ENCODE measurements at places on chromosomes 3 and 15.

GRCh38 chr15:100438570-100438969, 90.2 kb downstream of the CERS3 start:
- DNase-seq = peak; percentile 19

GRCh38 chr3:129228891-129229585, 20.4 kb upstream of the COPG1 start:
- DNase-seq = no peak

- DNase-seq = no peak
These were observed 59.9 kb downstream of the CCNL1 start for GRCh38 chr3:157100096-157100477.

DNA sequence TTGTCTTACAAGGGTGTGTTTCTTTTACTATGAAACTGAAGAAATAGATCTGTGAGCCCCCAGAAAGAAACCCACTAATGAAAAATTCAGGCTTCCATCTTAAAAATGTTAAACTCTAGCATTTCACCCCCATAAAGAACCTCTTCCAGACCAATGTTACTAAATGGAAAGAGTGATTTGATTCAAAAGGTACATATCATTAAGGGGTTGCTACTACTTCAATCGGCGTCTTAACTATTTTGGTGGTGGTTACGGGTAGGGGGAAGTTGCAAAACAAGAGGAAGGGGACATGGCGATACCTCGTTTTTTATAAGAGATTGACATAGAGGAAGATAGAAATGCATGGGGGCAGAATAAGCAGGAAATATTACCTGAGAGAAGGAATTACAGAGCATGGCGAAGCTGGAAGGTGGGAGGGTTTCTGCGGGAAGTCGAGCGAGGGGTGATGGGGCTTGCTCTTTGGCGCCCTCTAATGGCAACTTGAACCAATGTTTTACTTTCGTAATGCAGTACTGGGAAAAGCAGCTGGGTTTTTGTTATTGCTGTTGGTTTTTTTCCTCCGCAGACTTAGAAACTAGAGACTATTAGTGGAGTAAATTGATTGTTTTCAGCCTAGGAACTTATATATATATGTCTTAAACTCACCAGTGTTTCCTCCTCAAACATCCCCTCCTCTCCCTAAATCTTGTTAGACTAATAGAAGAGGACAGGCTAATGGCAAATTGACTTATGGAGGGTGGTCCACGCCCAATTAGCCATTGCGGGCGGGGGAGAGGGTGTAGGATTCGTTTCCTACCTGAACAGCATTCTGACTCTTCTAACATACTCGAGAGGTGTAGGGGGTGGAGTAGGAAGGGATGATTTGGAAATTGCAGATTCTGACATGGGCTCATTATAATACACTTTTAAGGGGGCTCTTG, 11.3 kb upstream of the SOX2 start:
- peak; percentile 28 for DNase-seq

- DNase-seq = no peak
These were observed 384.3 kb downstream of the MCTP2 start for GRCh38 chr15:94615688-94616087.

GRCh38 chr3:126523745-126524428, at the start of gene CHST13:
CHST13 (plus strand) TSS chr3:126524155; CDS start chr3:126524333, 178 bp downstream.
- no peak for DNase-seq

GRCh38 chr3:87045473-87045872, 54.5 kb upstream of the VGLL3 start:
- no peak for DNase-seq

- no peak for DNase-seq
These were observed 47.6 kb upstream of the MED12L start for GRCh38 chr3:151037746-151038477.

- no peak for DNase-seq
These were observed 47.5 kb downstream of the GTPBP8 start for GRCh38 chr3:113038328-113038727.

- DNase-seq = peak; percentile 39
These were observed 679 bp downstream of the IQGAP1 start for GRCh38 chr15:90388462-90389380.

- no peak for DNase-seq
These were observed 124.3 kb upstream of the EIF1B start for GRCh38 chr3:40185029-40185695.

- DNase-seq = peak; percentile 78
These were observed at the start of gene GOLGA8B for GRCh38 chr15:34583399-34584329. GOLGA8B (minus strand) TSS chr15:34583651; CDS start chr15:34535912, 47,739 bp downstream.

GRCh38 chr3:94573337-94573736, 510.5 kb downstream of the NSUN3 start:
- no peak for DNase-seq

- no peak for DNase-seq
These were observed 215.6 kb upstream of the CD96 start for GRCh38 chr3:111326144-111326995.

- DNase-seq = no peak
These were observed 901 bp upstream of the CHST14 start for GRCh38 chr15:40469776-40470390.

DNA sequence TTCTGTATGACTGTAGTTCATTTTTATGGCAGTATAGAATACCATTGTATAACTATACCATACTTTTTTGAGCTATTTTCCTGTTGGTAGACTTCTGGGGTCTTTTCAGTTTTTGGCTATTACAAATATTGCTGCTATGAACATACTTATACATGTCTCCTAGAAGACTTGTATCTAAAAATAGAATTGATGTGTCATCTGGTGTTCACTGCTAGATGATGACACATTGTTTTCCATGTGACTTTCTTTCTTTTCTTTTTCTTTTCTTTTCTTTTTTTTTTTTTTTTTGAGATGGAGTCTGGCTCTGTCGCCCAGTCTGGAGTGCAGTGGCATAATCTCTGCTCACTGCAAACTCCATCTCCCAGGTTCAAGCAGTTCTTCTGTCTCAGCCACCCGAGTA, 69.8 kb downstream of the SH3GL3 start:
- no peak for DNase-seq

- no peak for DNase-seq
These were observed 59.9 kb downstream of the MECOM start for GRCh38 chr3:169603661-169604060.

DNA sequence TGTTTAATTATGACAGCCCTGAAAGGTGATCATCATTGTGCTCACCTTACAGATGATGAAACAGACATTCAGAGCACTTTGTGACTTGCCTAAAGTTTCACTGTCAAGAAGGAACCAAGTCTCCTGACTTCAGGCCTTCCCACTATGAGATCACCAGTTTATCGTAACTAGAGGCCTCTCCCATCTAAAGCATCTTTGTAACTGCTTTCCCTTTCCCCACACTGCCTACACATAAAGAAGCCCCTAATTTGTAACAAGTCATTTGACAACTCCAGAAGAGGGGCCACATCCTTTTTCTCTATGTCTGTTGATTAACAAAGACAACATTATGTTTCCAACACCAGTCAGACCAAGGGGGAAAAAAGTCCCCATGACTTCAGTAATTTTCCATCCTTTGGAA, 1.1 kb downstream of the KLHL6 start:
- DNase-seq = no peak
